ENCODE measurements at places on chromosomes 1 and 21.

- DNase-seq = no peak
These were observed 54.6 kb upstream of the BTG3 start for GRCh38 chr21:17667256-17667655.

DNA sequence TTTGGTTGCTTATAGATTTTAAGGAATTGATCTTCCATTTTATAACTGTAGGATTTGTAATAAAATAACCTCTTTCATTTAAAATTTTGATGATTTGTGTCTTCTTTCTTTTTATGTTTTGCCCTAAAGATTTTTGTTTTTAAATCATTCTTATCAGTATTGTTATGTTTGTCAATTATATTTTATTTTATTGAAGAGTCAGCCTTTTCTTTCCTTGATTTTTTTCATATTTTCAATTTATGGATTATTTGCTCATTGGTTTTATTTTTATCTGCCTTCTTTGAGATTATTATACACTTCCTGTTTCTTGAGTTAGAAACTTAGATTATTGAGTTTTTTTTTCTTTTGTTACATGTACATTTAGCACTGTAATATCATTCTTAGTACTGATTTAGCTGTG is 233.4 kb upstream of the BRINP3 start:
- DNase-seq = no peak

GRCh38 chr1:39901714-39902459 is at the start of gene MYCL:
Gene MYCL, minus strand, starts transcription at chr1:39901917. Its CDS starts 483 bp downstream, at chr1:39901434.
- peak; percentile 80 for DNase-seq

GRCh38 chr1:116228511-116228910 is 117.3 kb downstream of the MAB21L3 start:
- no peak for DNase-seq

GRCh38 chr21:41100826-41101550 is 67.0 kb upstream of the BACE2 start:
- no peak for DNase-seq

- DNase-seq = no peak
These were observed 68.1 kb upstream of the ANGPTL1 start for GRCh38 chr1:178938959-178939317.

GRCh38 chr1:170586321-170587252 is 54.6 kb downstream of the GORAB start:
- no peak for DNase-seq

GRCh38 chr1:221240690-221241089 is 361.4 kb downstream of the HLX start:
- DNase-seq = no peak

GRCh38 chr1:197732187-197732586 is 43.1 kb downstream of the DENND1B start:
- DNase-seq = no peak

GRCh38 chr1:208540724-208541123 is 296.5 kb upstream of the PLXNA2 start:
- DNase-seq = no peak

- no peak for DNase-seq
These were observed 48.0 kb downstream of the NR5A2 start for GRCh38 chr1:200075522-200075921.

DNA sequence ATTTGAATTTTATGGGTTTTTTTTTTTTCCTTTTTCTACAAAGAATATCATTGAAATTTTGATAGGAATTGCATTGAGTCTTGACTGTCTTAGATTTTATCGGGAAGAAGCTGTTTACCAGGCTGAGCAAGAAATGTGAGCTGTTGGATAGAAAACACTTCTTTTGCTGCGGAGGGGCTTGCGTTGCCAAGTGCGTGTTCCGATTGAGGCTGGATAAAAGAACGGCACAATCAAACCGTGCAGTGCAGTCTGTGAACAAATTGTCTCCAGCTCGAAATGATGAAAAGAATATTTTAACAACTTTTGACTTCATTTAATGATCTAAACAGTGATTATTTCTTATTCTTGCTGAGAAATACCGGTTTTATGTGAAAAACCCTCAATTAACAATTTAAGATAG is 149.4 kb downstream of the RYR2 start:
- DNase-seq = no peak

DNA sequence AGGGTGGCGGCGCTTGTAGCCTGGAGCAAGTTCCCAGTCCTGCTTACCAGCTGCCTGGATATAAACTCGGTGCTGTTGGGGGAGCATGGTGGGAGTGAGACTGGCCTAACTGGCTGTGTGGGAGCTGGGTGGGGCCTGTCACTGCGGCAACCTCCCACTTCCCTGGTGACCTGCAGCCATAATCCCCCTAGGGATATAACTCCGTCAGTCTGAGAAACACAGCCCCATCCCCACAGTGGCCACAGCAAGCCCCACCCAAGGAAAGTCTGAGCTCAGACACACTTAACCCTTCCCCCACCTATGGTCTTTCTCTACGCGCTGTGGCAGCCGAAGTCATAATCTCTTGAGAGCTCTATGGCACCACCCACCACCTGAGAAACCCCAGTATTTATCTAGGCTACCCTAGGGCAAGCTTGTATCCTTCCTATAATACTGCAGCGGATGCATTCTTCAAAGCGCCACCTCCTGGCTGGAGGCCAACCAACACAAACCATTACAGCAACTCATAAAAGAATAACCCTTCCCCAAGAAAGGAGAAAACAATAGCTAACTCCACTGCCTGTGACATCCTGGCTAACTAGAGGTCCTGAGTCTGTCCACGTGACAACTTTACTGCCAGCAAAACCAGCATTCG is 57.4 kb downstream of the ZNF648 start:
- DNase-seq = no peak

DNA sequence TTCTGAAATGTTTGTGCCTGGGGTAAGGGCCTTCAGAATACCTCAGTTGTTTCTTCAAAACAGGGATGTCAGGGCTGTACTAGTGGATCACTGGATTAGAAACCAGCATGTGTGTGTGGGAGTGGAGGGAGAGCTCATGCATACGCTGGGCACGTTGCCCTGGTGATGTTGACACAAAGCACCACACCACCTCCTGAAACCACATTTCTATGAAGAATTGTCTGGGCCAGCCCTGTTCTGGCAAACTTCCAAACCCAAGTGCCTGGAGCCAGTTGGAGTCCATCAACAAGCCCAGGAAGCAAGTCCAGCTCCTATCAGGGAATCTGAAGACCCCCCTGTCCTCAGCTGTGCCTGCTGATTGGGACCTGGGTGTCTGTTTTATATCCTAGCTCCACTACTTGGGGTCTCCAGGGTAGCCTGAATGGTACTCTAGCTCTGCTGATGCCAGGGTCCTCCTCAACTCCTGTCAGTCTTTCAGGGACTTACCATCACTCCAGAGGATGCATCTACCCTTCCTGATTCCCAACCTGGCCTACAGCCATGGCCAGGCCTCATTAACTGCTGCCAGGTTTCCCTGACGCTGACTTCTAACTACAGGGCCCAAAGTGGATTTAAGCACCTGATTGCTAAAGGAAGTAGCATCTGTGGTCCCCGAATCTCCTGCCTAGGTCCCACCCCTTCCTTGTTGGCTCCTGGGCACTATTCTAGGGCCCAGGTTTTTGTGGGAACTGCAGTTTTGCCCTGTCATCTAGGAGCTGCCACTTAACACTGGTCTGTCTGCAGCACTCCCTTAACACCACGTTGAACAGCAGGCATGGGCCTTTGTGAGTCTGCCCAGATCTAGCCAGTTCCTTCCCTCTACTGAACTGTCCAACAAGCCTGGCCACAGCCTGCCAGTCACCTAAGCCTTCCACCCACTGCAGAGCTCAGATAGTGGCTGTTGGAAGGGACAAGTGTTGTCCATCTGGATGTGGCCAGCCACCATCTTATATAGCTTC is 45.5 kb downstream of the LPAR3 start:
- DNase-seq = no peak

- DNase-seq = no peak
These were observed 72.8 kb downstream of the SELENOF start for GRCh38 chr1:86841116-86841515.

GRCh38 chr21:33036430-33037162 is 10.9 kb downstream of the OLIG2 start:
- no peak for DNase-seq

GRCh38 chr1:65179148-65179547 is 31.1 kb downstream of the AK4 start:
- DNase-seq = no peak

DNA sequence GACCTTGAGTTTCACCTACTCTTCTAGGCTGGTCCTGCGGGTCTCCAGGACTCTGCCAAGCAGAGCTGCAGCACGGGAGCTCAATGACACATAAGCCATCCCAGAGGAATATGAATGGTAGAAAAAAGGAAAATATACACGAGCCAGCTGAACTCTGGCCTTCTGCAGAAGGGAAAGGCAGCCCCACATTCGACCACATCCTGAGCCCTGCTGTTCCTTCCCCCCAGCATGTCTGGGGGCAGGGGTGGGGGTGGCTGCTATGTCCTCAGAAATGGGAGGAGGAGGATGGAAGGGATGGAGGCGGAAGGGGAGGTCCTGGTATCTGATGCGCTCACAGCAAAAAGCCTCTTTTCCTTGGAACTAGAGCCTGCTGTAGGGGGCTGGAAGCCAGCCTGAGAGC is 12.1 kb upstream of the KDF1 start:
- DNase-seq = no peak

DNA sequence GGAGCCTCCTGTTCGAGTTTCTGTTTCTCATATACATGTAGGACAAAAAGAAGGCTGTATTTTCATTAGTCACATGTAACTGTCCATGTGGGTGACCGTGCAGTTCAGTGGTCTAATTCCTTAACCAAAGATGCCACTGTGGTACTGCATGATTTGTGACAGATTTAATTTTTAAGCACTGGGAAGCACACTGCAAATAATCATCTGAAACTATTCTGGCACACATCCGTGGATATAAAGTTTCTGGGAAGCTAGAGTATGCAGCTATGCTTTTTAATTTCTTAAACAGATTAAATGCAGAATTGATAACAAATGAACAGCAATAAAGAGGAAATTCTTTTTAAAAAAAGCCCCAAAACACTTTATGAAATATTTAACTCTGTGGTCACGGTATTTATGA is 254.8 kb downstream of the LMO4 start:
- DNase-seq = no peak

DNA sequence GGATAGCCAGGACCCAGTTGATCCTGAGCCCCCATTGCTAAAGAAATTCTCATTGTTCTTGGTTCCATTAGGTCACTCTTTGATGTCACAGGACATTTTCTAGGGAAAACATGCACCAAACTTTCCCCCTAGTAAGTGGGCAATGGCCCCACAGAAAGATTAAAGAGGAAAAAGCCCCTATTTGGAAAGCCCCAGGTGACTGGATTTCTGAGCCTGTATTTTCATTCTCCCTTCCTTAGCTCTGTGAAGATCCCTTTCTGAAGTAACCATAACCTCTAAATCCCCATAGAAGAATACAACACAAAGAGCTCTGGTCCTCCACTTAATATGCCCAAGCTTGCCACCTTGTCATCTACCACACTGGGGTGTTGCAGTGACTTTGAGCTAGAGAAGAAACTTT is 232.3 kb upstream of the FGGY start:
- no peak for DNase-seq

- no peak for DNase-seq
These were observed 82.1 kb upstream of the DUSP10 start for GRCh38 chr1:221824025-221824424.

- no peak for DNase-seq
These were observed 243.0 kb downstream of the PBX1 start for GRCh38 chr1:164801791-164802502.

DNA sequence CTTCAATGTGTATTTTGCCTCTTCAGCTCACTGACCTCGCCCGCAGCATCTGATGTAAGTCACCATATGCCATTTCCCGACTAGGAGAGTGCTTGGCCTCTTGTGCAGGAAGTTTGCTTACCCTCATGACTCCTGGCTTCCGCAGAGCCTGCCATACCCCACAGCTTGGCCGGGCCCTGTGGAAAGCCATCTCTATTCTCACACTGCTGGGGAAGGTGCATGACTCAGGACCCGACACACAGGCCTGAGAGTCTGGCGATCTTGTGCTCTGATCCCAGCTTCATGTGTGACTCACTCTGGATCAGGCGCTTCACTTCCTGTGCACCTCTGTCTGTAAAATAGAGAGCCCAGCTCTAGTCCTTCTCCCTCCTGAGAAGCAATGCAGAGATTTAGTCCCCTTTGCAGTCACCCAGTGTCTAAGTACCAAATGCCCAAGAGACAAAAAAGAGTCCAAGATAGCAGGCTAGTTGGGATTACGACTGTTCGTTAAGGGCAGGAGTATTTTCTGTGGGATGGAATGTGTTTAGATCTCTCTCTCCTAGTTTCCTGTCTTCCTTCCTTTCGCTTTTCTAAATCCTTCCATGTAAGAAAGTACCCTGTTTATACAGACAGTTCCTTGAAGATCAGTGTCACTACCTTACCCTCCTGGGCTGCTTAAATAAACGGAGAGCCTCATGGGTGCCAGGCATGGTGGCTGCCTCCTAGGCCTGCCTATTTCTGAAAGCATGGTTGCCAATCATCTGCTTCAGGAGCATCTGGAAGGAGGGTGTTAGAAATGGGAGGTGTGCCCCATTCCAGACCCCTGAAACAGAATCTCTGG is 62.8 kb upstream of the KIF26B start:
- DNase-seq = no peak

- no peak for DNase-seq
These were observed 43.9 kb downstream of the SDC3 start for GRCh38 chr1:30864681-30865080.

DNA sequence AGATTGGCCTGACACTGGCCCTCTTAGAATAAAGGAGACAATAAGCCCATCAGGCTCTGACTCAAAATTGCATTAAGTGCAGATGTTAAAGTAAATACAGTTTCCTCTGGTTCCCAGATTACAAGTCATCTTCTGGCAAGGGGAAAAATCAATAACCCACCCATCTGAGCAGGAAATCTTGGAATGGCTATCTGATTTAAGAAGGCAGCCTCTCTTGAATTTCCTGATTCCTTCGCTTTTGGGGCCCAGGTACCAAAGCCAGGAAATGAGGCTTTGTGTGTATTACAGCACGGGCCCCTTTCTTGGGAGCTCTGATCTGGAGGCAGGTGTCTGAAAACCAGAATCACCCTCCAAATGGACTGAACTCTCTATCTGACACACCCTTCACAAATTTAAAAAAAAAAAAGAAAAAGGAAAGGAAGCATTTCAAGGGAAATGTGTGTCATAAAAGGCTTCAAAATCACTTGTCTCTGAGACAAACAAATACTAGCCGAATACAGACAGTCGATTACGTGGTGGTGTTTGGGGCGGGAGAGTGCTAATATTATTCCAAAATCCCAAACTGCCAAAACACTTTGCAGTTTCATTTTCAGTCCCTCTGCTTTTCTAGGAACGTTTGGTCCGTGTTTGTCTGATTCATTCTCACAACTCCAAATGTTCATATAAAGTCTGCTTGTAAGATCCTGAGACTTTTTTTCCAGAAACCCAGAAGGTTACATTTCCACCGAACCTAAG is 240.9 kb upstream of the CAMK1G start:
- DNase-seq = no peak

DNA sequence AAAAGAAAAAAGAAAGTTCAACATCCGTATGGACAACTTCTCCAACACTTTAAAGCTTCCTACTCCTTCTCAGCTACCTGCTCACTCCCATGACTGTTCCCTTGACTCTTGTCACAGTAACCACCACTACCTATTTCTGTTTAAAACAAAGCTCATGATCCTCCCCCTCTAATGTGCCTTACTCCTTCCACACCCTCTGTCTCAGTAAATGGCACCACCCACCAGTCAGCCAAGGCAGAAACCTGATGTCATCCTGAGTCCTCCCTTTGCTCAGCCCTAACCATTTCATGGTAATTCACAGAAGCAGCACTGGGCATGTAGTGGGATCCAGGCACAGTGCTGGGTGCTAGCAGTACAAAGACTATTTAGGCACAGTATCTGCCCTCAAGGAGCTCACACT is 63.0 kb upstream of the PPM1J start:
- no peak for DNase-seq
